ENCODE measurements at places on chromosomes 4 and X.

GRCh38 chrX:133939655-133940302 is 45.6 kb downstream of the GPC3 start:
- no peak for DNase-seq

DNA sequence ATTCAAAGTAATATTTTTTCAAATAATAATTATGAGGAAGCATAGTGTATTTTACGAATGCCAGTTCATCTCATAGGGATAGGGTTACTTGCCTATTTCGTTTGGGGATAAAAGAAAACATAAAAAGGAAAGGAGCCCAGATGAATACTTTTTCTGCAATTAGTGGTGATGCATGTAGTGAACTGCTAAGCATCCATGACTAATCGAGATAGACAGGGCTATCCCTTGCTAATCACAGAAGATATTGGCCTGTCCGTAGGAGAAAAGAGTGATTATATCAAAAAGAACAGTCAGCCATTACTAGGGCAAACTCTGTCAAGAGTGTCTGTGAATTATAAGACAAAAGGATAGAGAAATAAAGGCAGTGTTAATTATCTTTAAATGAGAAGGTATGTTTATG is 746.1 kb downstream of the C4orf33 start:
- DNase-seq: no peak

GRCh38 chr4:174210354-174210753 is 73.1 kb downstream of the FBXO8 start:
- DNase-seq: no peak

- DNase-seq: peak; percentile 18
These were observed at the start of gene PCDH19 for GRCh38 chrX:100409610-100410590. Gene PCDH19, minus strand, starts transcription at chrX:100410273. Its CDS starts 1,676 bp downstream, at chrX:100408597.

- no peak for DNase-seq
These were observed 798.7 kb upstream of the AGA start for GRCh38 chr4:178240891-178241290.

- no peak for DNase-seq
These were observed 16.4 kb upstream of the OTUD4 start for GRCh38 chr4:145196747-145197146.

DNA sequence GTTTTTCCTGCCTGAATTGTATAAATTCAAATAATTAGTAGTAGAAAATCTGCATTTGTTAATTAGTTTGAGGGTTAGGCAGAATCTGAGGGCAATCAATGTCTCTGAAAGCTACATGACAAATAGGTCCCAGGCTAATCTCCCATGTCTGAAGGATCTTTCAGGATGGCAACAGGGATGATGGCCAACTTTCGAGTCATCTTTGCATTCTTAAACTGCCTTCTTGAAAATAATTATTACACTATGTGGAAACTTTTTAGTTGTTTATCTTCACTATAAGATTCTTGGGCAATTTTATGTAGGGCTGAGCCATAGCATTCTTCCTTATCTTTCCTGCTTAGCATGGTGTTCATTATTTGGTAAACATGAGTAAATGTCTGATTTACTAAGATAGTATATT is 490.3 kb upstream of the EPHA5 start:
- DNase-seq: no peak

- DNase-seq: no peak
These were observed 258.1 kb upstream of the AGTR2 start for GRCh38 chrX:115912372-115912897.

GRCh38 chr4:185018834-185019455 is 655 bp downstream of the HELT start:
- DNase-seq: no peak

GRCh38 chr4:150482581-150482980 is 99.4 kb upstream of the MAB21L2 start:
- DNase-seq: no peak

GRCh38 chr4:123785538-123785937 is 388.9 kb downstream of the SPRY1 start:
- DNase-seq: no peak

- no peak for DNase-seq
These were observed 646.1 kb upstream of the FRG1 start for GRCh38 chr4:189294574-189294973.

GRCh38 chr4:186844059-186844681 is 120.5 kb upstream of the FAT1 start:
- no peak for DNase-seq

DNA sequence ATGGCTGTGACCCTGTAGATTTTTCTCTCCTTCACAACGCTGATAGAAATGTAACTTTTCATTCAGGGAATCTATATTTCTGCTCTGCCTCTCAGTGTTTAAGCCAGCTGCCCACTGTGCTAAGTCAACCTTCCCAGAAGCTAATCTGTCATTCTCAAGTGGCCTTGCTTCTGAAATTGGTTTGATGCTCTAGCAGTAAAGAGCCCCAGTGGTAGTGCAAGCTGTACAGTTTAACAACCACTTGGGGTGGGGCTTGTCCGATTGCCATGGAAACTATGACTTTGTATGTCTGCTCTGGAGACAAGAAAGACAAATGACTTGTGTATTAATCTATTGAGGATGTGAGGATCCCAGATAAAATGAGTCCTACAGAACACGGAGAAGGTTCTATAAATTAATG is 620.9 kb upstream of the GALNT7 start:
- DNase-seq: no peak

GRCh38 chrX:70754169-70754848 is 154.2 kb downstream of the TEX11 start:
- no peak for DNase-seq

- no peak for DNase-seq
These were observed 343.6 kb upstream of the TACR3 start for GRCh38 chr4:104063341-104063740.

GRCh38 chr4:136918772-136919171 is 613.5 kb downstream of the PCDH18 start:
- DNase-seq: no peak

DNA sequence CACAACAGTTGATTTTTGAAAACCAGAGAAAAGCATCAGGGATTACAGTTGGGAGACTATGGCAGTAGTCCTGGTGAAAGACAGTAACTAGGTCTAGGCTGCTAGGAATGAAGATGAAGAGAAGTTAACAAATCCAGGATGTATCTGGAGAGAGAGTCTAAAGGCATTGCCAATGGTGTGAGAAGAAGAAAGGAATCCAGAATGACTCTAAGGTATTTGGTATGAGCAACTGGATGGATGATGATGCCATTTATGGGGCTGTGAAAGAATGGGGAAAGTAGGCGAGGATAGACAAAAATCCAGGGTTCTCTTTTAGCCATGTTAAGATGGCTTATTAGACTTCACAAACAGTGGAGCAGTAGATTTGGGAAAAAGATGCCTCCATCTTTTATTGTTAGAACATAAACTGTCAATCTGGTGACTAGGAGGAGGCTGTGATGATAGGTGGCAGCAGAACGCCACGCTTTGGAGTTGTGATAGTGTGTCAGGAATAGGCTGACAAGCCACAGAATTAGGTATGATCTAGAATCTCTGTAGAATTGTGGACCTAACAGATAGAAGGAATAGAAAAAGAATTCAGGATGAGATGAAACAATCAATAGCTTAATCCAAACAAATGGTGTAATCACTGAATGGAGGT is 27.3 kb upstream of the JADE1 start:
- peak; percentile 26 for DNase-seq

- no peak for DNase-seq
These were observed 174.3 kb downstream of the CEP135 start for GRCh38 chr4:56123051-56123450.

DNA sequence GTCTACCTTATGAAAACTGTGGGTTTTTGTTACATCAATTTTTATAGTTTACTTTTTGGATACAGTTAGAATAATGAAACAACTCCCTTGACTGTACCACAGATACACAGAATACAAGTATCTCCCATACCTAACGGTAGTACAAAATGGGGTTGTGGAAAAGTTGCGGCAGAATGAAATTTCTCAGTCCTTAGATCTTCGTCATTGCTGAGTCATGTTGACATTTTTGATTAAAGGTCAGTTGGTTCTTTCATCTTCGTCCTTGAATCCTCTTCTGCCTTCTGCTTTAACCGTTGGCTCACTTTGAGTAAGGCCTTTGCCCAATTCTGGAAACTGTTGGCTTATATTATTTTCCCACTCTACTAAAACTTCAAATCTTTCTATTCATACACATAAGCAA is 75.6 kb downstream of the TRIML1 start:
- DNase-seq: no peak

- DNase-seq: no peak
These were observed 2387.6 kb downstream of the PCDH7 start for GRCh38 chr4:33107814-33108213.
